ENCODE measurements at places on chromosomes 12 and 14. TPM values are rescaled to one million over a fixed set of nuclear protein-coding genes. Genes with fewer than 3 reads are reported as not detected.

GRCh38 chr12:13258717-13259119, 62.2 kb downstream of the EMP1 start:
- H3K27me3 ChIP-seq, result peaks cover 4% of the 10 kb centered on the region
- DNase-seq, result no peak
- H3K4me3 ChIP-seq, result no peak overlapping the region
- H3K36me3 ChIP-seq, result no peaks in the 10 kb centered on the region
- no peak overlapping the region for H3K27ac ChIP-seq
- peaks cover 4% of the 10 kb centered on the region for H3K4me1 ChIP-seq

GRCh38 chr14:82365471-82365870, 831.8 kb upstream of the SEL1L start:
- DNase-seq, result no peak
- no peak overlapping the region for H3K27ac ChIP-seq
- peaks cover 6% of the 10 kb centered on the region for H3K36me3 ChIP-seq
- no peaks in the 10 kb centered on the region for H3K4me1 ChIP-seq
- no peaks in the 10 kb centered on the region for H3K27me3 ChIP-seq

DNA sequence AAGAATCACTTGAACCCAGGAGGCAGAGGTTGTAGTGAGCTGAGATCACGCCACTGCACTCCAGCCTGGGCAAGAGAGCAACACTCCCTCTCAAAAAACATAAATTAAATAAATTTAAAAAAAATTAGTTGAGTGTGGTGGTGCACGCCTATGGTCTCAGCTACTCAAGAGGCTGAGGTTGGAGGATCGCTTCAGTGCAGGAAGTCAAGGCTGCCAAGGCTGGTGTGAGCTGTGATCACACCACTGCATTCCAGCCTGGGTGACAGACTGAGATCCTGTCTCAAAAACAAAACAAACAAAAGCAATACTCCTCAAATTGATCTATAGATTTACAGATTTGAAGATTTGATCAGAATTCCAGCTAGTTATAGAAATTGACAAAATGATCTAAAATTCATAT, 92.7 kb upstream of the RESF1 start:
- no peak overlapping the region for H3K4me3 ChIP-seq
- H3K27ac ChIP-seq, result no peak overlapping the region
- H3K4me1 ChIP-seq, result peaks cover 4% of the 10 kb centered on the region
- no peak for DNase-seq
- H3K27me3 ChIP-seq, result no peaks in the 10 kb centered on the region

DNA sequence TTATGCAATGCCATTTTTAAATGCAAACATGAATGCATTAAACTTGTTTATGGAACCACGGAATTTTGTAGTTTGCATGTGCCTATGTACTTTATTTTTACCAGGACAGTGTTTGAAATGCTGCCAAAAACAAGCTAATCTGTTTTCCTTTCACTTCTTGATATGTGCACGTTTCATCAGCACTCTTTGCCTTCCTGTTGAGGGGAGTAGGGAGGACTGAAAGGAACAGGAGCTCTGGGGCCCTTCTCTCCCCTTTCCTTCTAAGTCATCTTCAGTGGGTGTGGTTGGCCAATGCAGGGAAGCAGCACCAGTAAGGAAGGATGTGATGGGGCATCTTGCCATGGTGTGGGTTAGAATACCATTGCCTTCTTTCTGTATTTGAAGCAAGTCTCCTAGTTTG, 12.1 kb upstream of the PPP4R4 start:
- peaks cover 9% of the 10 kb centered on the region for H3K4me1 ChIP-seq
- H3K4me3 ChIP-seq, result no peak overlapping the region
- DNase-seq, result no peak
- no peak overlapping the region for H3K27ac ChIP-seq

The RBP5 gene
- not detected for total RNA-seq

DNA sequence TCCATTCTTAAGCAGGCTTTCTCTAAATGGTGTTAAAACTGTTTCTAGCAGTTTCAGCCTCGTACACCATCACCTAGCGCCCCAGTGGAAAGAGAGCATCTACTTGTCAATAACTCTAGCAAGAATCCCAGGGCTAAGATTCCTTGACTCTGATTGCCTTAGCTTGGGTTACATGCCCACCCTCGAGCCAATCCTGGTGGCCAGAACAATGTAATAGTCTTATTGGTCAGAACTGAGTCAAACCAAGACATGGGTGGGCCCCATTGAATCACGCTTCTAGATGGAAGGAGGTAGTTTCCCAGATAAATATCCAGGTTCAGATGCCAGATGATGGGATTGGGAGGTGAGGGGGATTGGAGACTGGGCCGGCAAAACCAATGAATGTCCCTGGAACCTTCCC, 55.9 kb upstream of the MED13L start:
- H3K27ac ChIP-seq, result no peak overlapping the region
- peaks cover 6% of the 10 kb centered on the region for H3K27me3 ChIP-seq
- H3K4me1 ChIP-seq, result peaks cover 3% of the 10 kb centered on the region
- no peak for DNase-seq

The CDCA3 gene
- total RNA-seq, result 40.7 TPM

DNA sequence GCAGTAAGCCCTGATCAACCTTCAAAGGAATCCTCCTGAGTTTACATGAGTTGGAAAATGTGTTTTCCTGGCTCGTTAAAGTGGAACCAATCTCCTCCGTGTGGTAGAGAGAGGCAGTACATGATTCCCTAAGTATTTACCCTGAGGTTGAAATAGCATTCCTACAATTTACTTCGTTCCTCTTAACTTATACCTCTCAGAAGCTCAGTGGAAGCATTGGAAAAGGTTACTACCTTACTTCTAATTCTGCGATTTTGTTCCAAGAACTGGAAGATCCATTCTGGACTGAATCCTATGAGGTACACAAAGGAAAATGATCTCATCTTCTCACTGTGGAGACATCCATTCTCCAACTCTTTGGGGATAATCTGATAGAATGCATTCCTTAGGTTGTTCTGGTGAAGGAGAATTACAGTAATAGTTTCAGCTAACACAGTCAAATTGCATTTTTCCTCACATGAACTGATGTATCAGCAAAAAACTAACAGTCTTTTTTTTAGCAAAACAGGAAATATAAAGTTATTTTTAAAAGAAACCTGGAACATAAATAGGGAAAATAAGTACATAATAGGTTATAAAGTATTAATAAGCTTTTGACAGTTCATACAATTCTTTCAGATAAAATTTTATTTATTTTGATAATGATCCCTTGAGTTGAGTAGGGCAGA, 475.6 kb downstream of the PDZRN4 start:
- no peak for DNase-seq
- no peaks in the 10 kb centered on the region for H3K36me3 ChIP-seq
- no peaks in the 10 kb centered on the region for H3K4me1 ChIP-seq
- H3K27me3 ChIP-seq, result no peaks in the 10 kb centered on the region

The IRAK3 gene
- total RNA-seq, result 21.7 TPM

- H3K4me3 ChIP-seq, result no peak overlapping the region
- H3K36me3 ChIP-seq, result no peaks in the 10 kb centered on the region
- DNase-seq, result no peak
- peaks cover 7% of the 10 kb centered on the region for H3K4me1 ChIP-seq
Measured at GRCh38 chr14:76902591-76902990, 76.4 kb downstream of the LRRC74A start.

DNA sequence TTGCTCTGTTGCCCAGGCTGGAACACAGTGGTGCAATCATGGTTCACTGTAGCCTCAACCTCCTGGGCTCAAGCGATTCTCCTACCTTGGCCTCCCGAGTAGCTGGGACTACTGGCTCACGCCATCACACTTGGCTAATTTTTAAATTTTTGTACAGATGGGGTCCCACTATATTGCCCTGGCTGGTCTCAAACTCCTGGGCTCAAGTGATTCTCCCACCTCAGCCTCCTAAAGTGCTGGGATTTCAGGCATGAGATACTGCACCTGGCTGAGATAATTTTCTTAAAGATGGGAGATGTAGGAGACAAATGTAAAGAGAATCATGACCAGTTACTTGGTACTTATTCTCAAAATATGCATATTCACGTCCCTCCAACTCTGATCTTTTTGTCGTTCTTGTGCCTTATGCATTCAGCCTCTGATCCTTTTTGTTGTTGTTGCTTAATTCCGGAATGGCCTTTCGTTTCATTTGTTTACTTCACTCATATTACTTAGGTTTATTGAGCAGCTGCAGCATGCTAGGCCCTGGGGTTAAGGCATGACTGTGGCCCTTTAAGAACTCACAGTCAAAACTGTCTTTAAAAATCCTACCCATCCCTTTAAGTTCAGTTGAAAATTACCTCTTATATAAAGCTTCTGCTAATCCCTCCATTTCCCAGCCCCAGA, 8.9 kb downstream of the RBMS2 start:
- no peak for DNase-seq
- H3K36me3 ChIP-seq, result no peaks in the 10 kb centered on the region
- no peak overlapping the region for H3K4me3 ChIP-seq
- no peak overlapping the region for H3K27ac ChIP-seq
- no peaks in the 10 kb centered on the region for H3K27me3 ChIP-seq
- no peaks in the 10 kb centered on the region for H3K4me1 ChIP-seq

The CCDC175 gene
- not detected for total RNA-seq

- no peak for DNase-seq
- H3K27ac ChIP-seq, result peak overlapping the region; percentile 21
- H3K4me1 ChIP-seq, result peaks cover 8% of the 10 kb centered on the region
- peaks cover 11% of the 10 kb centered on the region for H3K27me3 ChIP-seq
- H3K4me3 ChIP-seq, result no peak overlapping the region
- H3K36me3 ChIP-seq, result no peaks in the 10 kb centered on the region
Measured at GRCh38 chr12:3251067-3251466, 173.9 kb downstream of the TSPAN9 start.

GRCh38 chr12:87336814-87337336, 692.3 kb downstream of the C12orf50 start:
- no peak for DNase-seq
- no peaks in the 10 kb centered on the region for H3K27me3 ChIP-seq
- H3K36me3 ChIP-seq, result no peaks in the 10 kb centered on the region
- no peaks in the 10 kb centered on the region for H3K4me1 ChIP-seq

The SDS gene
- not detected for total RNA-seq

- H3K4me1 ChIP-seq, result no peaks in the 10 kb centered on the region
- H3K27me3 ChIP-seq, result peaks cover 34% of the 10 kb centered on the region
- H3K27ac ChIP-seq, result no peak overlapping the region
- H3K4me3 ChIP-seq, result no peak overlapping the region
- DNase-seq, result no peak
Measured at GRCh38 chr12:106663385-106663784, 80.6 kb downstream of the RFX4 start.

DNA sequence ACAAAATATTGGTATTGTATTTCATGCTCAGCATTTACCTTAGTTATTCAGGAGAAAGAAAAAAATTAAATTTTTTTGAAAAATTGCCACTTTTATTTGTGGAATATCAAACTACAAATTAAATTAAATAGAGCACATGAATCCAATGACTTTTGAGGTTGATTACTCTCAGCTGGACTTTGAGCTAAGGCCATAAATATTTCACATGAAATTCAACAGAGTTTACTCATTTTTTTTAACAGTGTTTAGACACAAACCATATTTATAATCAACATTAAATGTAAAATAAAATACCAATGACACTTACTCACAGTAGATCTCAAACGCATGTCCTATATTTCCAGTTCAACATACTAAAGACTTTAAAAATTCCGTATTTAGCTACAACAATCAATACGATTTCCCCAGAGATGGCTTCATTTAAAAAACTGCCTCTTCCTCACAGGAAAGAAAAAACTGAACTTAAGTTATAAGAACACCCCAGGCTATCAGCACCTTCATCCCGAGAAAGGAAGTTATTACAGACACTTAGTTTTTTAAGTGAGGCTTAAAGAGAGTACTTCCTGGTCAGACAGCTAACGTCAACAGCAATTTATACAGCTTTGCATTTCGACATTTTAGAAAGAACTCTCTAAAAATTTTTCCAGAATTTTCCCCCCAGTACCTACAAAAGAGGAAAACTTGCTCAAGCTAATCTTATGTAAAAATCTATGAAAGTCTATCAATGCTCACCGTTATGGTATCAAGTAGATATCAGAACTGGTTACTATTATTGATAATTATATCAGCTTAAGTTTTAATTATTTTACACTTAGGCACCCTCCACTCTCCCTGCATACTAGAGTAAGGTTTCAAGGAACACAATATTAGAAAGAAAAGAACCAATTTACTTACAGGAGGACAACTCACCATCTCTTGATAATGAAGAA, 13.8 kb downstream of the TAOK3 start:
- peaks cover 5% of the 10 kb centered on the region for H3K36me3 ChIP-seq
- peak overlapping the region; percentile 88 for H3K27ac ChIP-seq
- no peak for DNase-seq
- peak overlapping the region; percentile 89 for H3K4me3 ChIP-seq

The EIF2S3B gene
- total RNA-seq, result 0.33 TPM

The MAPK1IP1L gene
- 99.7 TPM for total RNA-seq

- no peak overlapping the region for H3K27ac ChIP-seq
- H3K4me1 ChIP-seq, result no peaks in the 10 kb centered on the region
- no peaks in the 10 kb centered on the region for H3K27me3 ChIP-seq
- no peaks in the 10 kb centered on the region for H3K36me3 ChIP-seq
- no peak overlapping the region for H3K4me3 ChIP-seq
- no peak for DNase-seq
Measured at GRCh38 chr14:49164074-49164473, 422.1 kb downstream of the RPS29 start.

The LIN7A gene
- total RNA-seq, result 0.75 TPM

- H3K27me3 ChIP-seq, result no peaks in the 10 kb centered on the region
- H3K27ac ChIP-seq, result no peak overlapping the region
- peaks cover 10% of the 10 kb centered on the region for H3K4me1 ChIP-seq
- H3K36me3 ChIP-seq, result peaks cover 17% of the 10 kb centered on the region
- no peak for DNase-seq
- no peak overlapping the region for H3K4me3 ChIP-seq
Measured at GRCh38 chr12:96919510-96920210, 12.6 kb downstream of the NEDD1 start.

DNA sequence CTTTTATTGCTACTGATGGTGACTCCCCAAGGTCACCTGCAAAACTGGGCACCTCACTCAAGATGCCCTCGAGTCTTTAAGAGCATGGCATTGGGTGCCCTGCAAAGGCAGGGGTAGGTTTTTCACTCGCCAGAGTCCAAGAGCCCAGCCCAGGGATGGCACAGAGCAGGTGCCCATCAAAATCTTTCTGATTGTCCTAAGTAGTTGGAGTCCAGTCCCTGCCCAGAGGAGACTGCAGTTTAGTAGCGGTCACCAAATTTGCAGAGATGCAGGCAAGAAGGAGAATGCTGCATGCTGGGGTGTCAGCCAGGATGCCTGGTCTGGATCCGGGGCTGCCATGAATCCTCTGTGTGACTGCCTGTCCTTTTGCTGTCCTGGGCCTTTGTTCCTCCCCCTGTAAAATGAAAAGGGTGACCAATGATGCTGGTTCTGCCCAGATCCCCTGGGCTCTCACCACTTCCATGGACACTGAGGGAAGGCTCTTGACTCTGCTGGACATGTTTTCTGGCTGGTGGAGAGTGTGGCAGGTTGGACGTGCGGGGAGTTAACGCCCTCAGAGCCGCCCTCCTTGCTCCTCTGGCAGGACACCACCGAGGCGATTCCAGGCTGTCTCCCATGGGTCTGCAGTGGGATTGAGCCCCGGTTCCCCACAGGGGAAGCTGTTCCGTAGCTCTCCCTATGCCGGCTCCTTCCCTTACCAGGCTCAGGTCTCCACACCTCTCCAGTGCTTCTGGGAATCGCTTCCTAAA, 41.3 kb downstream of the DLK1 start:
- no peaks in the 10 kb centered on the region for H3K27me3 ChIP-seq
- H3K4me3 ChIP-seq, result no peak overlapping the region
- H3K36me3 ChIP-seq, result no peaks in the 10 kb centered on the region
- no peak overlapping the region for H3K27ac ChIP-seq

Data from natural killer cell treated with Interleukin-12 subunit alpha and Interleukin-12 subunit beta and Interleukin-15 and Interleukin-18, amount 100 ng/mL, for 72 hours (primary cell).